GM12892 (cell line): ENCODE measurements at places on chromosomes 3 and 15.

DNA sequence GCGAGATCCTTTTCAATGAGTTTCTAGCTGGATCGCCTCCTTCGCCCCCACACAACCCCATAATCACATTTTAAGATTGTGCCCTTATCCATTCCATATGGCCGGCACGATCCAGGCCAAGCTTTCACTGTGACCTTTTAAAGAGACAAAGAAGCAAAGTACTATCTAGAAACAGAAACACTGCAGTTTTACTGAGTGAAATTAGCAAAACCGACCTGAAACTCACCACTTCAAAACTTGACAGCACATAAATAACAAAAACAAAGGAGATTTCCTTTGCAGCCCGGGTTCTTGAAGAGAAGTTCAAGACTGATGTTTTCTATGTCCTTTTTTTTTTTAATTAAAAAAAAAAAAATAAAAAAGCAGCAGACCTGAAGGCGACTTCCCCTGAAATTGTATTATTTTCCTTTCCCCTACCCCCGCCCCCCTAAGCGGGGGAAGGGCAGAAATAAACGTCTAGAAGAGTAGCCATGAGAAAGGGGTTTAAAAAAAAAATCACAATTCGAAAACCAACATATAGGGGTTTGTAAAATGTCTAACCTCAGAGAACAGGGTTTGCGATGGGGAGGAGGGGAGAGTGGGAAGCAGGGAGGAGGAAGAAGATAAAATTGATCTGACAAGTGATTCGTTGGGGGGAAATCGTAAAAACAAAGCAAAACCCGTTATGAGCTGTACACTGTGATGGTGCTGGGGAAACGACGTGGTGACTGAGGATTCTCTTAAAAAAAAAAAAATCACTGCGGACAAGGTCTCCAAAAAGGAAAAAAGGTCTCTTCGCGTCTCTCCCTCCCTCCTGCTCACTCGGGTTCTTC, 1.5 kb downstream of the SATB1 start:
- no peak for DNase-seq

DNA sequence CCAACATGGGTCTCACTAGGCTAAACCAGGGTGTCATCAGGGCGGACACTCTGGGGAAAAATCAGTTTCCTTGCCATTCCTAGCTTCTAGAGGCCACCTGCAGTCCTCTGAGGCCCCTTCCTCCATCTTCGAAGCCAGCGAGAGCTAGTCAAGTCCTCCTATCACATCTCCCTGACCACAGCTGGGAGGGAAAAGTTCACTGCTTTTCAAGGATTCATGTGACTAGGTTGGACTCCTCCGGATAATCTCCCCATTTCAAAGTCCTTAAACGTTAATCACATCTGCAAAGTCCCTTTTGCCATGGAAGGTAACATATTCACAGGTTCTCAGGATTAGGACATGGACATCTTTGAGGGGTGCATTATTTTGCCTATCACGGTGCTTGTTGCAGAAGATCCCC, 35.9 kb upstream of the MAP3K13 start:
- no peak for DNase-seq

DNA sequence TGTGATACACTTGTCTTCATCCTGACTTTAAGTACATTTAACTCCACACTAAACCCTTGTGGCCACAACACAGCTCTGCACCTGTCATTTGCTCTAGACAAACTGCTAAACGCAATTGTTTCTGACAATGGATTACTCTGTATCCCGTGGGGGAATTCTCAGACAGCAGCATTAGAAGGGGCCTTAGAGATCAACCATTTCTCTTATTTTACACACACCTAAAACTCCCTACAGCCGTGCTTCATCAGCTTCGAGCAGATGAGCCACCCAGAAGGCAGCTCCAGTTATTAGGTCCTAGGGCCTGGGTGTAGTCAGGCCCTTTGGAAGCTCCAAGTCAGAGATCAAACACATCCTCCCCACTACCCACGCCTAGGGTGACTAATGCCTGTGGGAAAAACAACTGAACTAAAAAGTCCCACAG, 1.3 kb upstream of the IL12A start:
- DNase-seq, result no peak

GRCh38 chr3:128188956-128189355, 35.7 kb downstream of the EEFSEC start:
- no peak for DNase-seq

DNA sequence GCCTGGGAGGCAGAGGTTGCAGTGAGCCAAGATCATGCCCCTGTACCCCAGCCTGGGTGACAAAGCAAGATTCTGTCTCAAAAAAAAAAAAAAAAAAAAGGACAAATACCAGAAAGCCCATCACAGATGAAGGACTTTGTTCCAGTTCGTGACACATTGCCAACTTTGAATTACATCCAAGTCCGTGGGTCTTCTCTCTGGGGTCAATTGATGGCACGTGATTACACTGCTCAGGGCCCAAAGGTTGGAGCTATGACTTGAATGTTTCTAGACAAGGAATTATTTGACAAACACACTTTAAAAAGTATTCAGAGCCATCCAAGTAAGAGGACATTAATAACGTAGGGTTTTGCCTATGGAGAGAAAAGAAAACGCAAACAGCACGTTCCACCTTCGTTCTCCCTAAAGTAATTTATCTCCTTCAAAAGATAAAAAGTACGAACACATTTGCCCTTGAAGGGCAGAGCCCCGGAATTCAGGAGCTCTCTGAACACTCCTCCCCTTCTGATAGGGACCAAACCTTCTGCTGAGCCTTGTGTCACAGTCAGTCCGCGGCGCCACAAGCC, 31.3 kb upstream of the ST3GAL6 start:
- DNase-seq, result peak; percentile 34

GRCh38 chr3:142664311-142664710, 59.5 kb upstream of the TRPC1 start:
- DNase-seq, result no peak

DNA sequence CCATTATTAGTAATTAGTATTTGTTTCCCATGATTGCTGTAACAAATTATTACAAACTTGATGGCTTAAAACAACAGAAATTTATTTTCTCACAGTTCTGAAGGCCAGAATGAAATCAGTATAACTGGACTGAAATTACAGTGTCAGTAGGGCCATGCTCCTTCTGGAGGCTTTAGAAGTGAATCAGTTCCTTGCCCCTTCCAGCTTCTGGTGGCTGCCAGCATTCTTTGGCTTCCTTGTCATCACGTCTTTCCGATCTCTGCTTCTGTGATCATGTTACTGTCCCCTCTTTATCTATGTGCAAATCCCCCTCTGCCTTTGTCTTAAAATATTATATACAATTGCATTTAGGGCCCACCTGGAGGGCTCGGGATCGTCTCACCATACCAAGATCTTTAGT, 92.0 kb downstream of the FOXB1 start:
- no peak for DNase-seq

DNA sequence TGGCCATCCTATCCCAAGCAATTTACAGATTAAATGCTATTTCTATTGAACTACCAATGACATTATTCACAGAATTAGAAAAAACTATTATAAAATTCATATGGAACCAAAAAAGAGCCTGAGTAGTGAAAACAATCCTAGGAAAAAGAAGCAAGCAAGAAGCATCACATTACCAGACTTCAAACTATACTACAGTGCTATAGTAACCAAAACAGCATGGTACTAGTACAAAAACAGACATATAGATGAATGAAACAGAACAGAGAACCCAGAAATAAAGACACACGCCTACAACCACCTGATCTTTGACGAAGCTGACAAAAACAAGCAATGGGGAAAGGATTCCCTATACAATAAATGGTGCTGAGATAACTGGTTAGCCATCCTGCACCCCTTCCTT, 152.2 kb downstream of the TNIK start:
- DNase-seq, result no peak

- DNase-seq, result no peak
Observed at GRCh38 chr3:113783980-113784379, 37.1 kb downstream of the ATP6V1A start.

DNA sequence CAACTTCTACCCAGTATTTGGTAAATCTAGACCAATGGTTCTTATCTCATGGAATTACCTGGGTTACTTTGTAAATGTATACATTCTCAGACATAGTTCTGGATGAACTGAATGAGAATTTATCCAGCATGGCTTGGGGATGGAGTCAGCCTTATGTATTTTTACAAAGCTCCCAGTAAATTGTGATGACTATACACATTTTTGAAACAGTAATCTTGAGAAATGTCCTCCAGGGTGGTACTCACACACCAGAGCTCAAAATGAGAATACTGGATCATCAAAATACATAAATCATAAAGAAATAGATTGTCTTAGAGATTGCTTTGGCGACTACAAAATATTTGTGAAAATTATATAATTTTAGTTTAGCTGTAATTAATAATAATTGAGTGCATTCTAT, 722.1 kb upstream of the DPPA4 start:
- no peak for DNase-seq

DNA sequence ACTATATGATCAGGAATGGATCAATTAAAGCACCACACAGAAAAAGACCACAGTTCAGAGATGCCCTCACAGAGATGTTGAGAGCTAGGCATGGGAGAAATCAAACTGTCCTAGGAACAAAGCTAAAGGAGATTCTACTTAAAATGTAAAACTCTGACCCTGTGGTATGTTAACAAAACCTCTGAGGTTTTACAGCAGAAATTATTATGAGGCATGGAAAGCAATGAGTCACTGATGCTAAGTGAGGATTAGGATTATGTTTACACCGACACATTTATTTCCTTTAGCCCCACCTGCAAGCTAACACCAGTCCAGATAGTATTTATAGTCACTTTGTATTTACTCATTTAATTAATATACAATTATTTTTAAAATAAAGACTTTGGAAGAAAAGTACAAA, 1242.2 kb downstream of the OTOL1 start:
- no peak for DNase-seq

DNA sequence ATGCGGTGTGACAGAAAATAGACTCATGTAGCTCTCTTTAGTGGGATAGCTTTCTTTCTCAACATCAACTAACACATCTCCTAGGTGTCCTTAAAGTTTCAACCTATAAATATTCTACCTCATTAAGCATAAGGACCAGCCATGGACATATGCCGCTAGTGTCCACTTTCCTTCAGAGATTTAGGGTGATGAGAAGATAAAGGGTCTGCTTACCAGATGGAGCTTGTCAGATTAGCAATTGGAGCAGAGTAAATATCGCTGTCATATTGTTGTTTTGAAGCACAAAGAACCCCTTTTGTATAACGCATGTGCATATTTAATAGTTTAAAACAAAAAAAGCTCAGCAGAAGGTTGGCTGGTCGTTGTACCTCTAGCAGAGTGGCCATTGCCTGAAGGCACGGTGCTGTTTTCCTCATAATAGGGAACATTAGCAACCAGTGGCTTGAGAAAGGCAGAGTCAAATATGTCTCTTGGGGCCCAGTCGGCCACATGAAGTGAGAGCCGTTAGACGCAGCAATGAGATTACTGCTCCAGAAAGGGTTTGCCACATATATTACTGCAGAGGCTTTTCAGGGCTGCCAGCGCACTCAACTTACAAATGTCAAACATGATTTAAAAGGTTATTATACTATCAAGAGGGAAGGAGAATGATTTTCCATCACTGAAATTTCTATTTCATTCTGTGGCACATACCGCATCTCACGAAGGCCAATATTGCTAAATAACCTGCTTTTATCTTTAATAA, 264.2 kb downstream of the ROBO2 start:
- no peak for DNase-seq

DNA sequence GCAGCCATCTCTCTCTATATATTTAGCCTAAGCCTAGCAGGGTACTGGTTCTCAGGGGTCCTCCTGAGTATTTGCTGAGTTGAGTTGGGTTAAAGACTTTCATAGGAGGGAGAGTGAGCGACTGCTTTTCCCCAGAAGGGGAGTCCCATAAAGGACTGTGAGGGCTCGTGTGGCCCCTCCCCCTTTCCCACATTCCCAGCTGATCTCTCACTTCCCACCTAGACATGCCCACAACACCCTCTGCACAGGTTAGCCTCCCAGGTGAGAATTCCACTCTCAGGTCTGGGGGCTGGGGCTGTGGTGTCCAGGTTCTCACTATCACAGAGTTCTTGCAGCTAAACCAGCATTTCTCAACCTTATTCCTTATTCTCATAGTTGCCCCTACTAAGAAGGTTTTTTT, 15.8 kb downstream of the EPHB1 start:
- no peak for DNase-seq

DNA sequence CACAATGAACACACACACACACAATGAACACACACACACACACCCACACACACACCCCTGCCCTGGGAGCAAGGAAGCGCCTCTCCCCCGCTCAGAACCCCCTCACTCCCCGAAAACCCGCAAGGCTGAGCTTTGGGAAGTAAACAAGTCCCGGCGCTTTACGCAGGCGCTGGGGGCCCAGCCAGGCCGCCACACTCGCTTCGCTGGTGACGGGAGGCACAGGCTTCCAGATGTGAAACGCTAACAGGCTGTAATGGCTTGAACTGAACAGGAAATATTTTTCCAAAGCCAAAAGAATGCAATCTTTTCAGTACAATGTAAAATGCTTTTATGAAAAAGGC, 122.7 kb upstream of the IGF1R start:
- DNase-seq, result no peak

DNA sequence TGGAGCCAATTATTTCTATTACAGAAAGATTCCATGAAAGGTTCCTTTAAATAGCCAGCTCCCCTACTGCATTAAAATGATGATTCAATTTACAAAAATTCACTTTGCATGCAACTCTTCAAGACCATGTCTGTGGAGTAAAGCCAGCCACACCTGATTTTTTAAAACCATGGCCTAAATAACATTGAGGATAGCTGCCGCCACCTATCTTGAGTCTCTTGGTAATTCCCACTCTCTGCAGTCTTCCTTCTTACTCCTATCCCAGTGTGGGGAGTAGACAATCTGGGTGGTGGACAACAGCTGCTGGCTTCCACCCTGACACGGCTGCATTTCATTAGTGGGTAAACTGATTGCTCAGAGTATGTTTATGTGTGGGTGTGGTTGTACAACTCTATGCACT, 10.7 kb downstream of the LRTM1 start:
- no peak for DNase-seq

DNA sequence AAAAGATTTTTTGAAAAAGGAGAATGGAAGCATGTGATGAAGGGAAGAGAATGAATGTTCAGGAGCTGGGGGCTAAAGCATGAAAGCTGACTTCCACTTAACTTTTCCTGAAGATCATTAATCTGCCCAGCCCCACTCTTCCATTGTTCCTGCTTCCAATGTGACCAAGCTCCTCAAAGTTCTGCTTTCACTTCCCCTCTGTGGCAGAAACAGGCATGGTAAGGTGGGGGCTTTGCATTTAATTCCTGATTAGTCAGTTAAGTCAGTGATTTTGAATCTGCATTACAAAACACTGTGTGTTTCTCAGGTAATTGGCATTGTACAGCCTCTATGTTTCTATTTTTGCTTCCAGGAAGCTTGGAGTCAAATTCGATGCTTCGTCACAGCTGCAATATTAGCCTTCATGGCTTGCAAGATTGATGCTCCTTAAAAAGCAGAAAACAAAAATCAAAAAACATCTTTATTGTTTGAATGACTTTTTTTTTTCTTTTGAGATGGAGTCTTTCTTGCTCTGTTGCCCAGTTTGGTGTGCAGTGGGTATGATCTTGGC, 7.3 kb upstream of the TM6SF1 start:
- no peak for DNase-seq

GRCh38 chr3:58266577-58266976, 29.0 kb downstream of the ABHD6 start:
- DNase-seq, result no peak
